ENCODE measurements at places on chromosomes 5 and 9.
A peak's percentile ranks its signal among the peaks of the same experiment; 100 is the strongest.

GRCh38 chr5:79845448-79846197 lies 145.4 kb downstream of the MTX3 start:
- peak; percentile 93 for DNase-seq

DNA sequence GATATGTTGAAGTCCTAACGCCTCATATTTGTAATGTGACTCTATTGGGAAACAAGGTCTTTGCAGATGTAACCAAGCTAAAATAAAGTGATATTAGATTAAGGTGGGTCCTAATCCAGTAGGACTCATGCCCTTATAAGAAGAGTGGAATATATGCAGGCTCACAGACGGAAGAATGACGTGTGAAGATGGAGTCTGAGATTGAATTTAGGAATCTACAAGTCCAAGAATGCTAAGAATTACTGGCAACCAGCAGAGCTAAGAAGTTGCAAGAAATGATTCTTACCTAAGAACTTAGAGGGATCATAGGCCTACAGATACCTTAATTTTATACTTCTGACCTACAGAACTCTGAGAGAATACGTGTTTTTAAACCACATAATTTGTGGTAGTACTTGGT lies 350.0 kb upstream of the ST8SIA4 start:
- DNase-seq = no peak

DNA sequence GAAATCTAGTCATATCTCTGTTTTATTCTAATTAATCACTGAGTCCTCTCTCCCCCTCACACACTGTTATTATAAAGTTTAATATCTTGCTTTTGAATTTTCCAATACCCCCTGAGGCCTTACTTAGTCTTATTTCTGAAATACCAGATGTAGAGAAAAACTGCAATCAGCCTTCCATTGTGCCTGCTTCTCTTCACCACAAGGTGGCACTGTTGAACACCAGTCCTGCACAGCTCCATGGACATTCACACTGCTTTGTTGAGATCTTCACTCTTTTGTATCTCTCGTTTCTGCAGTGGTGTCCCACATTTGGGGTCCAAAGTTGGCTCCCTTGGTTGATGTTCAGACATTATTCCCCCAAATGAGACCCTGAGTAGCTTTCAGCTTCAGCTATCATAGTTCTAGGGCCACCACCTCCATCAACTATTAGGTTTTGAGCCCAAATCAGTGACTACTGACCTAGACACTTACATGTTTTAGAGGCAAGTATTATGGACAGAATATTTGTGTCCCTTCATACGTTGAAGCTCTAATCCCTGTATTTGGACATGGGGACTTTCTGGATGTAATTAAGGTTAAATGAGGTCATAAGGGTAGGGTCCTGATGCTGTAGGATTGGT lies 24.3 kb downstream of the BOD1 start:
- no peak for DNase-seq

GRCh38 chr9:98801969-98802371 lies 5.5 kb upstream of the GALNT12 start:
- DNase-seq = no peak

All from fibroblast of skin of abdomen (primary cell).